Aorta (tissue), 5 donors: ENCODE measurements at places on chromosomes 12 and 14. TPM values are rescaled to one million over a fixed set of nuclear protein-coding genes. Genes with fewer than 3 reads are reported as not detected.
A peak's percentile ranks its signal among the peaks of the same experiment; 100 is the strongest.

- no peaks in the 10 kb centered on the region for H3K36me3 ChIP-seq
- H3K27ac ChIP-seq: no peak overlapping the region
- H3K4me3 ChIP-seq: no peak overlapping the region
- DNase-seq: no peak
- no peaks in the 10 kb centered on the region for H3K4me1 ChIP-seq
Observed at GRCh38 chr14:55699131-55700057, 119.4 kb downstream of the KTN1 start.

- no peaks in the 10 kb centered on the region for H3K36me3 ChIP-seq
- no peak overlapping the region for H3K27ac ChIP-seq
- H3K27me3 ChIP-seq: peaks cover 5% of the 10 kb centered on the region
- H3K4me3 ChIP-seq: no peak overlapping the region
Observed at GRCh38 chr12:109383240-109383639, 35.5 kb downstream of the MYO1H start.

DNA sequence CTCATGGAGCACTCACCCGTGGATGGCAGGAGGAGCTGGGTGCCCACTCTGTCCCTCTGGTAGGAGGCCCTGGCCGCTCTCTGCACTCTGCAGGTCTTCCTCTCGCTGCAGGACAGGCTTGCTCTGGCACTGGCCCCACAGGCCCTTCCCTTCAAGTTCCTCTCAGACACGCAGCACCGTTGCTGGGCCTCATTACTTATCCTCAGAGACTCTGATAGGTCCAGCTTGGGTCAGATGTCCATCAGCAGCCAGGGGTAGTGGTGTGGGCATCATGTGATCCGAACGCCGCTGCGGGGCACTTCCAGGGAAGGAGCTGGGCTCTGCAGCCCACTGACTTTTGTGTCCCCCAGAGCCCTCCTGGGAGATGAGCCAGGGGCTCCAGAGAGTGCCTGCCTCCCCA is 11.8 kb downstream of the OTUB2 start:
- no peaks in the 10 kb centered on the region for H3K27me3 ChIP-seq
- no peaks in the 10 kb centered on the region for H3K4me1 ChIP-seq
- no peak overlapping the region for H3K27ac ChIP-seq
- peak; percentile 65 for DNase-seq
- no peak overlapping the region for H3K4me3 ChIP-seq
- no peaks in the 10 kb centered on the region for H3K36me3 ChIP-seq

DNA sequence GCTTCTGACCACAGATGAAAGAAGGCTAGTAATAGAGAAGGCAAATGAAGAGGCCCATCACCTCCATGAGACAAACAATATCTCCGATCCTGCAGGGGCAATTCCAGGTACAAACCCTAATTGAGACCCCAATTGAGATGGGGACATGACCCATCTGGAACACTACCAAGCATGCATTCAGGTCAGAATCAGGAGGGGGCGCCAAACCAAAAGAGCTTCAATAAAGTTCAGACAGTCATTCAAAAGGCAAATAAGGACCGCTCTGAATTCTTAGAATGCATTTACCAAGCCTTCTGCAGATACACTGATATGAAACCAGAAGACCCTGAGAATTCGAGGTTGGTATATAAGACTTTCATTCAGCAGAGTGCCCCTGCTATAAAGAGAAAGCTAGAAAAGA is 10.2 kb upstream of the EDDM3B start:
- DNase-seq: no peak
- no peak overlapping the region for H3K4me3 ChIP-seq
- no peaks in the 10 kb centered on the region for H3K36me3 ChIP-seq
- H3K27ac ChIP-seq: no peak overlapping the region
- H3K27me3 ChIP-seq: no peaks in the 10 kb centered on the region

GRCh38 chr14:91374287-91374878 is 43.2 kb downstream of the CCDC88C start:
- DNase-seq: no peak
- no peak overlapping the region for H3K4me3 ChIP-seq
- H3K27me3 ChIP-seq: no peaks in the 10 kb centered on the region
- H3K27ac ChIP-seq: no peak overlapping the region
- no peaks in the 10 kb centered on the region for H3K4me1 ChIP-seq
- H3K36me3 ChIP-seq: no peaks in the 10 kb centered on the region

- DNase-seq: no peak
- H3K27ac ChIP-seq: no peak overlapping the region
- no peaks in the 10 kb centered on the region for H3K27me3 ChIP-seq
- H3K4me3 ChIP-seq: no peak overlapping the region
Observed at GRCh38 chr12:46603776-46604456, 221.9 kb downstream of the SLC38A4 start.

GRCh38 chr12:105507311-105508038 is 177.0 kb downstream of the C12orf75 start:
- H3K36me3 ChIP-seq: no peaks in the 10 kb centered on the region
- H3K4me3 ChIP-seq: no peak overlapping the region
- H3K27ac ChIP-seq: no peak overlapping the region
- H3K27me3 ChIP-seq: no peaks in the 10 kb centered on the region
- no peak for DNase-seq

GRCh38 chr12:2376908-2377657 is 324.3 kb downstream of the CACNA1C start:
- H3K27me3 ChIP-seq: no peaks in the 10 kb centered on the region
- H3K4me1 ChIP-seq: peaks cover 12% of the 10 kb centered on the region
- no peak overlapping the region for H3K27ac ChIP-seq
- no peaks in the 10 kb centered on the region for H3K36me3 ChIP-seq
- H3K4me3 ChIP-seq: no peak overlapping the region

GRCh38 chr14:69518289-69519101 is 34.0 kb downstream of the PLEKHD1 start:
- DNase-seq: no peak
- no peaks in the 10 kb centered on the region for H3K27me3 ChIP-seq
- H3K4me1 ChIP-seq: no peaks in the 10 kb centered on the region
- H3K36me3 ChIP-seq: no peaks in the 10 kb centered on the region

- no peak overlapping the region for H3K4me3 ChIP-seq
- H3K36me3 ChIP-seq: no peaks in the 10 kb centered on the region
- peak; percentile 77 for DNase-seq
- no peak overlapping the region for H3K27ac ChIP-seq
- no peaks in the 10 kb centered on the region for H3K27me3 ChIP-seq
Observed at GRCh38 chr14:104110491-104111209, 25.1 kb downstream of the ASPG start.

DNA sequence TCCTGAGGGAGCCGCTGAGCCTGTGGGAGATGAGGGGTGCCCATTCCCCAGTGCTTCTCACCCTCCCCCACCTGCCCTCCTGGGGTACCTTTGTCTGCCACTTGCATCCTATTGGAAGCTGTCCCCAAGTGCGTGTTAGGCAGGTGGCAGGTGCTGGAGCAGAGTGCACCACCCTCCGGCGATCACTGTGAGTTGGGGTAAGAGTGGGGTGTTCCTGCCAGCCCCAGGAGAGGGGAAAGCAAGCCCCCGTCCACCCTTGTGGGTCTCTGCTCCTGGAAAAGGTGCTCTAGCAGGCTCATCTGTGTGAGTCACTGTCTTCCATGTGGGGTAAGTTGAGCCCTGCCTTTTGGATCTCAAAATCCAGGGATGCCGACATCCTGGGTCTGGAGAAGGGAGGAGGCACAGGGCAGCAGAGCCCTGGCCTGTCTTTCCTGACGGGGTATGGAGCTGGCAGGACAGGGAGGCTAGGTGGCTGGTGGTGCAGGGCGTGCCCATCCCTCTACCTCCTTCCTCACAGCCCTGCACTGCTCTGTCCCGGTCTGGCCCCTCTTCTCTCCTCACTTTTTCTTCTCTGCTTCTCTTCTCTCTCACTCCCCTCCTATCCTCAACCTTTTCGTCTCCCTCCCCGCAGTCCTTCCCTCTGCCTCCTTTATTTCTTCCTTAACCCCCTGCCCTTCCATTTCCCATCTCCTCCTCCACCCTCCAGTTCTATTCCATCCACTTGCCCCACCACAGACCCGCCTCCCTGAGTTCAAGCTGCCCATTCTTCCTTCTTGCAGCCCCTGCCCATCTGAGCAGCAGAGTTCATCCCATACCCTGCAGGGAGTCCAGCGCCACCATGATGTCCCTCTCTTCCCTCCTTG is 20.1 kb upstream of the KRT7 start:
- H3K27me3 ChIP-seq: no peaks in the 10 kb centered on the region
- H3K4me3 ChIP-seq: no peak overlapping the region

DNA sequence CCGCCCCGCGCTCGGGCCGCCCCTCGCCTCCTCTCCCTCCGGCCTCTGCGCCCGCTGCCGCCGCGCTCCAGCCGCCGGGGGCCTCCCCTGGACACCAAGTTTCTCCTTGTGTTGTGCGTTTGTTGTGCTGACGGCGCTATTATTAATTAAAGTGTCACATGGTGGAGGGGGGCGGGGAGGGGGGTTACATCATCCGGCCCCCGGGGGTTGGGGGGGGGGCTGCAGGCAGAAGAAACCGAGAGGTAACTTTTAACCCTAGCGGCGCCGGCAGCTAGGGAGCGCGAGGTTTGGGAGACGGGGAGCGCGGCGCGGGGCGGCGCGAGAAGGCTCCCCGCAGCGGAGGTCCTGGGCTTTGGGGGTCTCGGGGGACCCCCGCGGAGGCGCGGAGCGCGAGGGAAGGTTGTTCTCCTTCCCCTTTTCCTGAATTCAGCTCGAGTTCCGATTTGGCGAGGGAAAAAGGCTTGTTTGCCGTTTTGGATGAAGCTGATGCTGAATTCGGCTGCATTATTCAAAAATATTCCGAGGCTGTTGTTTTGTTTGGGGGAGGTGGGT is at the start of gene HRK:
HRK (minus strand) TSS at position 117 of the 552 bp plus-strand sequence. CDS start 134 bp downstream, outside the sequence.
- H3K36me3 ChIP-seq: no peaks in the 10 kb centered on the region
- no peaks in the 10 kb centered on the region for H3K4me1 ChIP-seq
- no peaks in the 10 kb centered on the region for H3K27me3 ChIP-seq

GRCh38 chr12:129862561-129863175 is 41.2 kb downstream of the TMEM132D start:
- H3K27me3 ChIP-seq: no peaks in the 10 kb centered on the region
- no peaks in the 10 kb centered on the region for H3K4me1 ChIP-seq
- H3K36me3 ChIP-seq: no peaks in the 10 kb centered on the region
- no peak overlapping the region for H3K27ac ChIP-seq
- no peak for DNase-seq

GRCh38 chr12:66025477-66025876 is 105.1 kb downstream of the LLPH start:
- peaks cover 3% of the 10 kb centered on the region for H3K4me1 ChIP-seq
- H3K27ac ChIP-seq: no peak overlapping the region
- DNase-seq: no peak
- no peak overlapping the region for H3K4me3 ChIP-seq

DNA sequence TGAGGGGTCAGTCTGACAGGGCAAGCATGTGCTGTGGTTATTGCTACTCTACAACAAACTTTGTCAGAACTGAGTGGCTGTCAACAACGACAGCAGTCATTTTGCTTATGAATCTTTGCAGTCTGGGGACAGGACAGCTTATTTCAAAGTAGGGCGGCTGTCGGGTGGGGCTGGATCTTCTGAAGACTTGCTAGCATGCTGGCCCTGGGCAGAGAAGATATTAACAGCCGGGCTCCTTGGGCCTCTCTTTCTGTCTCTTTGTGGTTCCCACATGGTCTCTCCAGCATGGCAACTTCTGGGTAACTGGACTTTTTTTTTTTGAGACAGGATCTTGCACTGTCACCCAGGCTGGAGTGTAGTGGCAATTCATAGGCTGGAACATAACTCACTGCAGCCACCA is 33.9 kb upstream of the ALDH2 start:
- H3K4me1 ChIP-seq: no peaks in the 10 kb centered on the region
- no peak overlapping the region for H3K27ac ChIP-seq
- H3K27me3 ChIP-seq: no peaks in the 10 kb centered on the region

DNA sequence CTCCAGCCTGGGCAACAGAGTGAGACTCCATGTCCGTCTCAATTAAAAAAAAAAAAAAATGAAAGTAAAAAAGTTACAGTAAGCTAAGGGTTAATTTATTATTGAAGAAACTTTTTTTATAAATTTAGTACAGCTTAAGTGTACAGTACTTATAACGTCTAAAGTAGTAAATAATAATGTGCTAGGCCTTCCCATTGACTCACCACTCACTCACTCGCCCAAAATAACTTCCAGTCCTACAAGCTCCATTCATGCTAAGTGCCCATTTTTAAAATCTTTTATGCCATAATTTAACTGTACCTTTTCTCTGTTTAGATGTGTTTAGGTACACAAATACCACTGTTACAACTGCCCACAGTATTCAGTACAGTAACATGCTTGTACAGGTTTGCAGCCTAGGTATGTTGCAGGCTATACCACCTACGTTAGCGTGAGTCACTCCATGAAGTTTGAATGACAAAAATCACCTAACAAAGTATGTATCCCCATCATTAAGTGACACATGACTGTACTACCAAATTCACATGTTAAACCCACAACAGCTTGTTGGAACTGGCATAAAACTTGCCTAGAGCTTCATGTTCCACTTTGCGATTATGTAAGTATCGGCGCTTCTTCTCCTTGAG is 10.7 kb downstream of the KANSL2 start:
- no peak for DNase-seq
- H3K27me3 ChIP-seq: no peaks in the 10 kb centered on the region
- no peaks in the 10 kb centered on the region for H3K4me1 ChIP-seq
- H3K36me3 ChIP-seq: peaks cover 5% of the 10 kb centered on the region
- no peak overlapping the region for H3K4me3 ChIP-seq

GRCh38 chr14:94679106-94679810 is 67.1 kb downstream of the SERPINA3 start:
- H3K36me3 ChIP-seq: no peaks in the 10 kb centered on the region
- H3K4me3 ChIP-seq: no peak overlapping the region
- no peak for DNase-seq
- no peak overlapping the region for H3K27ac ChIP-seq

DNA sequence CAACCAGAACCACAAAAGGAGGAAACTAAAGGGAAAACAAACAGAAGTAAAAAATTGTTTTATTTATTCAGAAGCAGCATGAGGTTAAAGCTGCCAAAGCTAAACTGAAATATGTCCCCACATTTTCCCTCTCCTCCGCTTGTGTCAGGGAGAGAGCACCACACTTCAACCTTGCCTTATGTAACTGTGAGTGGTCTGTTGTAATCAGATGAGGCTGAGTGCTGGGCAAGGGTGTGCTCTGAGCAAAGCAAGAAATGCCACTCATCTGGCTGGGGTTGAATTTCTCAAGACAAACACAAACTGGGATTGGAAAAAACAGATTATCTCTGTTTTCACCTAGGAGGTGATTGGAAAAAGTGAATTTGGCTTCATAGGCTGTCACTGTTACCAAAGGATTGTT is 12.2 kb downstream of the CAPZA3 start:
- no peaks in the 10 kb centered on the region for H3K27me3 ChIP-seq
- no peak for DNase-seq
- no peak overlapping the region for H3K4me3 ChIP-seq
- no peaks in the 10 kb centered on the region for H3K36me3 ChIP-seq

Gene PLBD1
- 24.8 TPM for total RNA-seq

Gene SGPP1
- total RNA-seq: 17.5 TPM

Gene HOXC4
- total RNA-seq: 18.4 TPM

Gene PTGDR
- total RNA-seq: 2.9 TPM

Gene TAS2R20
- 4.8 TPM for total RNA-seq

Gene ABCD2
- total RNA-seq: 0.42 TPM

Gene ALDH2
- 134 TPM for total RNA-seq

Gene TSPAN11
- total RNA-seq: 14.1 TPM

Gene KRT73
- not detected for total RNA-seq

Gene PLXNC1
- 7.5 TPM for total RNA-seq

Gene UBE3B
- 40.2 TPM for total RNA-seq

Gene CIDEB
- total RNA-seq: 13.9 TPM

Gene LMO3
- total RNA-seq: 26.8 TPM

Gene SRGAP1
- total RNA-seq: 10.1 TPM
